Calu3 (cell line): ENCODE measurements at places on chromosomes 12 and 14. TPM values are rescaled to one million over a fixed set of nuclear protein-coding genes. Genes with fewer than 3 reads are reported as not detected.

Gene NGB
- not detected in 2 replicates for total RNA-seq

Gene GDF11
- 5.3 and 6.7 TPM in 2 replicates for total RNA-seq

Gene GDF3
- not detected in 2 replicates for total RNA-seq

Gene OLR1
- total RNA-seq: not detected in 2 replicates

Gene CIDEB
- total RNA-seq: 0.17 TPM in 1 of 2 replicates, not detected in the other

Gene MGST1
- 352 and 354 TPM in 2 replicates for total RNA-seq

Gene RHOJ
- 0.40 TPM in 1 of 2 replicates, not detected in the other for total RNA-seq

Gene RNASE3
- not detected in 2 replicates for total RNA-seq

Gene SLC17A8
- not detected in 2 replicates for total RNA-seq

Gene RNFT2
- 22.5 and 32.0 TPM in 2 replicates for total RNA-seq
